ENCODE measurements at places on chromosomes 2 and 18.

DNA sequence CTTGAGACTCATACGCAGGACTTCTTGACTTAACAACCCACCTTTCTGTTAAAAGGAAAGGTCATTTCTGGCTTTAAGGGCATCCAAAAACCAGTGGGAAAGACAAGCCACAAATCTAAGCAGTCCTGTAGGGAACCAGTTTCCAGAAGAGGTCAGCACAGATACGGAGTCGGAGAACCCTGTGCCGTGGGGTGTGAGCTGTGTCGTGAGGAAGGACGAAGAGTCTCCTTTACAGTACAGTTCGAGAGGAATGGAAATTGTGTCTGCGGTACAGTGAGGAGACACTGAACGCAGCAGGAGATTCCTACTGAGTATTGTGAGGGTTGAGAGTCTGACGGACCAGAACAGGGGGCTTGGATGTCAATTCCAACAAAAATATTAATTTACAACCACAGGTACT lies 17.7 kb downstream of the SLC30A3 start:
- H3K27me3 ChIP-seq: no peaks in the 10 kb centered on the region
- H3K4me1 ChIP-seq: no peaks in the 10 kb centered on the region
- no peak for DNase-seq
- H3K36me3 ChIP-seq: peaks cover 29% of the 10 kb centered on the region

GRCh38 chr18:72273025-72273424 lies 271.1 kb downstream of the CBLN2 start:
- H3K4me1 ChIP-seq: no peaks in the 10 kb centered on the region
- no peak overlapping the region for H3K27ac ChIP-seq
- H3K36me3 ChIP-seq: no peaks in the 10 kb centered on the region
- no peak overlapping the region for H3K4me3 ChIP-seq
- H3K27me3 ChIP-seq: no peaks in the 10 kb centered on the region

DNA sequence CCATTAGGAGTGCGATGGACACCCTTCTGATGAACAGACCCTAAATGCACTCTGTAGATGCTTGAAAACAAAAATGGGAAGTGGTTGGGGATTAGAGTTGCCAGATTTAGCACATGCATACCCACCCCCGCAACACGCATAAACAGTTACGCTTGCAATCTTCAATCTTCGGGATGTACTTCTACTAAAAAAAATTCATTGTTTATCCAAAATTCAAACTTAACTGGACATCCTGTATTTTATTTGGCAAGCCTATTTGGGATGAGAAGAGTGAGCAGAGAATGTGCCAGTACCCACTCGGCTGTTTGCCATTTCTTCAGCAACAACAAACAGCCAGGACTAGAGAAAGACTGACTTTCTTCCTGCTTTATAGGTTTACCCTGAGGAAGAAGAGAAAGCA lies 18.4 kb downstream of the KIAA2012 start:
- no peaks in the 10 kb centered on the region for H3K4me1 ChIP-seq
- DNase-seq: no peak
- H3K27me3 ChIP-seq: no peaks in the 10 kb centered on the region
- H3K36me3 ChIP-seq: no peaks in the 10 kb centered on the region
- no peak overlapping the region for H3K27ac ChIP-seq
- H3K4me3 ChIP-seq: no peak overlapping the region

- no peak overlapping the region for H3K27ac ChIP-seq
- no peaks in the 10 kb centered on the region for H3K36me3 ChIP-seq
- no peak for DNase-seq
Measured at GRCh38 chr2:20931346-20931745, 108.4 kb upstream of the LDAH start.

- H3K27ac ChIP-seq: no peak overlapping the region
- no peaks in the 10 kb centered on the region for H3K36me3 ChIP-seq
- H3K4me3 ChIP-seq: no peak overlapping the region
- no peak for DNase-seq
- H3K4me1 ChIP-seq: no peaks in the 10 kb centered on the region
Measured at GRCh38 chr2:30860003-30860725, 52.9 kb upstream of the CAPN13 start.

DNA sequence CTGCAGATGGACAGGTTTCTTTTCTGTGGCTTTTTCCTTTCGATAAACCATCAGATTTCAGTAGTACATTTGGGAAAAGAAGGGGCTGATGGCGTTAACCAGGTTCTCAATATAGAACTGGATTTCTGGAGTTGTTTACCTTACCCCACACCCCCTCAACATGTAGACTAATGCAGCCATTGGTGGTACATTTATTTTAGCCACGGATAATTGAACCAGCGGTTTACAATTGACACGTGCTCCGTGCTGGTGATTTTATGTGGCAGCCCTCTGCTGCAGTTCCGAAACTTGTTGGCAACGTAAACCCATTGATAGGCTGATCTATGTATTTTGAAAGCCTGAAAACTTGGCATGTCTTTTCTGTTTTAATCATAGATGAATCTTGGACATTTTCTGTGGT lies 5.4 kb downstream of the SOX11 start:
- peaks cover 4% of the 10 kb centered on the region for H3K27me3 ChIP-seq
- no peak for DNase-seq
- H3K27ac ChIP-seq: no peak overlapping the region

DNA sequence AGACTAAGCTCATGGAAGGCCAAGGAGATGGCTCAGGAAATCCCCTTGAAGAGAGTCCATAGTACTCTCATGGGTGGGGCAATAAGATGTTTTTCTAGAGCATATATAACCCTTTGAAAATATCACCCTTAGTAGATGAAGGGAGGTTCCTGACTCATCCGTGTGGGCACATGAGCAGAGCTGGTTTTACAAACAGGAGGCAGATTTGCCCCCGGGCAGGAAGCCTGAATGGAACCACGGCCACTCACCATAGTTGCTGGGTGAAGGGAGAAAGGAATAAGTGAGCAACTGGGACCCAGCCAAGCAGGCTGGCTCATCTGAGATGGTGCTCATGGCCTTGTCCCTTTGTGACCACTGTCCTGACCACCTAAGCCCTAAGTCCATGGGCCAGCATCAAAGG lies 29.0 kb upstream of the MAPRE3 start:
- no peaks in the 10 kb centered on the region for H3K36me3 ChIP-seq
- H3K27ac ChIP-seq: no peak overlapping the region
- H3K4me3 ChIP-seq: no peak overlapping the region
- no peaks in the 10 kb centered on the region for H3K27me3 ChIP-seq
- H3K4me1 ChIP-seq: no peaks in the 10 kb centered on the region
- DNase-seq: no peak

DNA sequence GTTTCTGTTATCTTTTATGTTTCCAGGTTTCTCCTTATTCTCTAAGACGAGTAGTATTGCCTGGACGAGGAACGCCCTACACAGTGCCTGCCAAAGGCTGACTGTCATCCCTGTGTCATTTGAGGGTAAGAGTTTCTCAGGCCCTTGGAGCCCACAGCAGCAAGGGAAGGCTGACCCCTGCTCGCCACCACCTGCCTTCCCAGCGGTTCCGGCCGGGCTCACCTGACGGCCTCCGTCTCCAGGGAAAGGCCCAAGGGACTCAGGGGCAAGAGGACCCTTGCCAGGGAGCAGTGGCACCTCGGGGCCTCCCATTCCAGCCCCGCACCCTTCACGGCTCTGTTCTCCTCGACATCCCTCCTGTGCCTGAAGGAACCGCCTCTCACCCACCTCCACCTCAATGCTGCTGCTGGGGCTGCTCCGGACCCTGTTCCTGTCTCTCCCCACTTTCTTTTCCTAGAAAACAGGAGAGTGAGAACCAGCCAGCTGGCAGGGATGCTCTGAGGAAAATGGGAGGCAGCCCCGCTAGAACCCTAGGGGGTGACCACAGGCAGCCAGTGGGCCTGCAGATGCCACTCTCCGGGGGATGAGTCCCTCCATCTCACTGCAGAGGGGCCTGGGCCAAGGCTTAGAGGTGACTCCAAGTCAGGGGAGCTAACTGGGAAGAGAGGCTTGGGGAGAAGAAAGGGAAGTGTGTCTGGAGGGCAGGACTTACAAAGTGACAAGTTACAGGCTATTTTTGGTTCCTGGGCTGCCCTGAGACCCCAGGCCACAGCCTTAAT lies 1.9 kb downstream of the LIMS2 start:
- H3K27me3 ChIP-seq: peaks cover 36% of the 10 kb centered on the region
- H3K4me1 ChIP-seq: no peaks in the 10 kb centered on the region
- no peak overlapping the region for H3K27ac ChIP-seq
- DNase-seq: no peak

GRCh38 chr2:110910423-110910822 lies 178.1 kb downstream of the ACOXL start:
- DNase-seq: no peak
- H3K27ac ChIP-seq: no peak overlapping the region
- no peaks in the 10 kb centered on the region for H3K4me1 ChIP-seq
- no peaks in the 10 kb centered on the region for H3K27me3 ChIP-seq

DNA sequence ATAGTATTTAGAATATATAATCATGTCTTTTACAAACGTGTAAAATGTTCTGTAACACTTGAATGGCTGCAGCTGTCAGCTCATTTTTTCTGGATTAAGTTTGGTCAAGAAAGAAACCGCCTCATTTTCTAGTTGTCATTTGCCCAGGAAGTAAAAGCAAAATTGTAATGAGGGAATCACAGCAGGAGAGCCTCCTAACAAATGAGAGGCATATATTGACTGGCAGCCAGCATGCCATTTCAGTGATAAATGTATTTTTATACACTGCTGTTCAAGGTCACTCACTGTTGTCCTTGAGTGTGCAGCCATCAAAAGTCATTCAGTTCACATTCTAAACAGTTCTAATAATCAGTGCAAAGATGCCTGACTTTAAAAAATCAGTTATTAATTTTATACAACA lies 144.3 kb upstream of the BOD1L2 start:
- no peak for DNase-seq
- H3K36me3 ChIP-seq: no peaks in the 10 kb centered on the region
- H3K27ac ChIP-seq: no peak overlapping the region
- H3K27me3 ChIP-seq: no peaks in the 10 kb centered on the region
- H3K4me1 ChIP-seq: peaks cover 12% of the 10 kb centered on the region

DNA sequence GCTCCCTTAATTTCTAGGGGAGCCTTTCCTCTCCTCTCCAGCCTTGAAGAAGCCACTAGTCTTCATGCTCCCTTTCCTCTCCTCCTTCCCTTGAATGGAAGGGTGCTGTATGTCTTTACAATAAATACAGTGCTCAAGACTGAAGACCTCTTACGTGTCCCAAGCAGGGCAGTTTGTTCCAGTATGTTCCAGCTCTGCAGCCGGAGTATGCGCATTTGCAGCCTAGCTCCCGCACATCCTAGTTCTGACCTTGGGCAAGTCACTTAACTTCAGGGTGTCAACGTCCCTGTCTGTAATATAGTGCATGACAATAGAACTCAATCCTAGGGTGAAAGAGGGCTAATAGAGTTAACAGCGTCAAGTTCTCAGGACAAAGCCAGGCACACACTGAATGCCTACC lies 208.0 kb downstream of the HAUS1 start:
- H3K27ac ChIP-seq: no peak overlapping the region
- no peaks in the 10 kb centered on the region for H3K36me3 ChIP-seq
- H3K4me3 ChIP-seq: no peak overlapping the region
- no peak for DNase-seq

GRCh38 chr2:45275242-45275805 lies 266.1 kb upstream of the SIX2 start:
- H3K36me3 ChIP-seq: no peaks in the 10 kb centered on the region
- no peak for DNase-seq
- no peaks in the 10 kb centered on the region for H3K27me3 ChIP-seq
- no peak overlapping the region for H3K4me3 ChIP-seq

GRCh38 chr2:239250216-239251081 lies 150.4 kb downstream of the HDAC4 start:
- no peaks in the 10 kb centered on the region for H3K36me3 ChIP-seq
- H3K27ac ChIP-seq: no peak overlapping the region
- H3K27me3 ChIP-seq: no peaks in the 10 kb centered on the region
- peaks cover 36% of the 10 kb centered on the region for H3K4me1 ChIP-seq
- no peak overlapping the region for H3K4me3 ChIP-seq

- H3K4me3 ChIP-seq: no peak overlapping the region
- H3K27me3 ChIP-seq: no peaks in the 10 kb centered on the region
- H3K27ac ChIP-seq: no peak overlapping the region
- H3K4me1 ChIP-seq: peaks cover 44% of the 10 kb centered on the region
Measured at GRCh38 chr2:233244818-233245217, 6.7 kb upstream of the ATG16L1 start.

DNA sequence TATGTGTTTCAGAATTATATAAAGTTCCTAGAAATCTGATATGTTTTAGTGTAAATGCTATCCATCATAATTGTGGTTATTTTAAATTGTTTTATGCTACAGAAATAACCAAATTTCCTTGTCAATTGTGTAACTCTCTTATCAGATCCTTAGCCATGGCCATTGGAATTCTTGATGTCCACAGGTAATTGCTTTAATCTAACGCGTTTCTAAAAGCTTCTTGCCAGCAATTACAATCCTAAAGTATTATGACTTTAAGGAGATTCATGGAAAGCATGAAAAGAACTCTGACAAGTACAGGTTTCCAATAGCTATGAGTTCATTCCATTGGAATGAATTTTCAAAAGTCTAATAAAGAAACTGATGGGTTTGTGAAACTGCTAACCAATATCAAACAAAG lies 472.1 kb downstream of the ERBB4 start:
- H3K27ac ChIP-seq: no peak overlapping the region
- no peaks in the 10 kb centered on the region for H3K4me1 ChIP-seq
- no peaks in the 10 kb centered on the region for H3K36me3 ChIP-seq
- no peak for DNase-seq

- no peak overlapping the region for H3K4me3 ChIP-seq
- H3K4me1 ChIP-seq: no peaks in the 10 kb centered on the region
- H3K27me3 ChIP-seq: no peaks in the 10 kb centered on the region
- H3K36me3 ChIP-seq: no peaks in the 10 kb centered on the region
- H3K27ac ChIP-seq: no peak overlapping the region
- no peak for DNase-seq
Measured at GRCh38 chr2:10246370-10246769, 56.3 kb upstream of the HPCAL1 start.

GRCh38 chr2:11697103-11697871 lies 27.3 kb upstream of the NTSR2 start:
- no peaks in the 10 kb centered on the region for H3K4me1 ChIP-seq
- no peak for DNase-seq
- H3K4me3 ChIP-seq: no peak overlapping the region
- no peaks in the 10 kb centered on the region for H3K36me3 ChIP-seq

- no peaks in the 10 kb centered on the region for H3K36me3 ChIP-seq
- peak overlapping the region; percentile 47 for H3K4me3 ChIP-seq
- H3K4me1 ChIP-seq: peaks cover 9% of the 10 kb centered on the region
- peak overlapping the region; percentile 30 for H3K27ac ChIP-seq
Measured at GRCh38 chr2:222424729-222425671, 657 bp downstream of the SGPP2 start.

- no peaks in the 10 kb centered on the region for H3K36me3 ChIP-seq
- DNase-seq: no peak
- peaks cover 7% of the 10 kb centered on the region for H3K4me1 ChIP-seq
Measured at GRCh38 chr2:763766-764525, 86.7 kb upstream of the TMEM18 start.

GRCh38 chr2:30155889-30156658 lies 9.3 kb downstream of the YPEL5 start:
- H3K4me3 ChIP-seq: no peak overlapping the region
- H3K4me1 ChIP-seq: peaks cover 15% of the 10 kb centered on the region
- peaks cover 41% of the 10 kb centered on the region for H3K36me3 ChIP-seq
- no peak for DNase-seq
- no peak overlapping the region for H3K27ac ChIP-seq

Data from CD8-positive, alpha-beta memory T cell (primary cell).